ENCODE measurements at places on chromosomes 7 and 10.

DNA sequence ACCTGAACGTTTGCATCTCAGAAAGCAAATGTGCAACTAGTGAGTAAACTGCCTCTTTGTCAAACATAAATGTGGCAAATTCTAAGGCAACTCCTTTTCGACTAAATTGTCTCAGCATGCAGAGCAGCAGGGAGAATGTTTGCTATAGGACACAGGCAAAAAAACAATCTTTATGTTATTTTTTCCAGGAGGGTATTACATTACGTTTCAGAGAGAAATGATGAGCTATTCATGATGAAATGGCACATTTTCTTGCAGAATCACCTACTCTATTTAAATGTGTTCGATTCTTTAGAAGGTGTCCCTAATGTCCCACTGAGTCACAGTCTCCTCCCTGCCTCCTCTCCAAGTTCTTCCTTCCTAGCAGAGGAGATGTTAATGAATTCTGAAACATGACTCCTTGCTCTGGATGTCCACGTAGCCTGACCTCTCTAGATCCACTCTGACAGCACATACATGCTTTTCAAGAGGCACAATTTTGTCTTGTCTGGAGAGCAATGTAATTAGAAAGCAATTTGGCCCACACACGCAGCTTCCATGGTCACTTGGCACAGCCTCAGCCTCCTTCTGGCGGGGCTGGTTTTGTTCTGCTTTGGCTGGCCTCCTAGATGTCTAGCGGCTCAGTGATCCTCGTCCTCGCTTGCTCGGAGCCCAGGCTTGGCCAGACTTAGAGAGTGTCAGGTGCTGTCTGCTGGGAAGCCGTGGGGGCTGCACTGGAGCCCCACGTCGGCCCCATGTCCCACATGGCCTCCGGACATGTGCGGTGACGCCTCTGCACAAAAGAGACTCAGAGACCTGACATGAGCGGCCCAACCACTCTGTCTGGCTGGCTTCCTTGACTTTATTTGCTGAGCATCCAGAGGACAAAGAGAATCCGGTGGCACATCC, 125.7 kb upstream of the ZNF438 start:
- DNase-seq, result peak; percentile 54

DNA sequence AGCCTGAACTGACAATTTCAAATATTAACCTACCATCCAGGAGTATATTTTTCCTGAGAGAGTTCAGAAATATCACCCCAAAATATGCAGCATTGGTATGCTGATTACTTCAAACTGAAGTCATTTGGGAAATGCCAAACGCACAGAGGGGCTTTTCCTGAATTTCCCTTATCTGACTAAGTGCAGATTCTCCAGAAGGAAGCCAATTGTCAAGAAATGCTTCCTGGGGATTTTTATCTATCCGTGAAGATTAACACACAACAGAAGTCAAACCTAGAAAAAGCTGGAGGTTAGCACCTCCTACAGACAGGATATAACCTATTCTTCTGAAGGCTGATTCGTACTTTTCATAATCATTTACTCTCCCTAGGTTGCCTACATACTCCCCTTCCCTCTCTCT, 91.0 kb downstream of the AKR1D1 start:
- DNase-seq, result no peak

DNA sequence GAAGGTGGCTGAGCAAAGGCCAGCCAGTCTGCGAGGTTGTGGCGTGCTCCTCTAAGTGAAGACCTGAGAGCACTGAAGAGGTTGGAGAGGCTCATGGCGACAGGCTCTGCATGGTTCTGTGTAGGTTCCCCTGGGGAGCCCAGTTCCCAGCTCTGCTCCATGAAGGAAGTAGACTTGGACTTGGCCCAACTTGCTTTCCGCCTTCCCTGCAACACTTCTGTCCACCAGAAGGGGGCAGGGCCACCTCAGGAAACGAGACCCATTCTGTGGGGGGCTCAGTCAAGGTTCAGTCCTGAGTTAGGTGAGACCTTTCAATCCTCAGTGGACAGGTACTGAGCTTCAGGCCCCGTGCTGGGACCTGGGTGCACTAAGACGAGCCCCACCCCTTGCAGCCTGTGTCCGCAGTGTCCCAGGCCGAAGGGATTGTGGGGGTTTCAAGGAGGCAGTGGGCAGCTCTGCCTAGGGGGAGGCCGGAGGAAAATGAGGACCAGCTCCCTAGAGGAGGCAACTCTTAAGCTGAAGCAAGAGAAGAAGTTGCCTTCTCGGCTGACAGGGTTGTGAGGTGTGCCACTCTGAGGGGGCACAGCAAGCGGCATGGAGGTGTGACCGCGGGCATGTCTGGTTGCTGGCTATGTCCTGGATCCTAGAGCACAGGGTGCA, 15.0 kb upstream of the PCBD1 start:
- DNase-seq, result no peak

DNA sequence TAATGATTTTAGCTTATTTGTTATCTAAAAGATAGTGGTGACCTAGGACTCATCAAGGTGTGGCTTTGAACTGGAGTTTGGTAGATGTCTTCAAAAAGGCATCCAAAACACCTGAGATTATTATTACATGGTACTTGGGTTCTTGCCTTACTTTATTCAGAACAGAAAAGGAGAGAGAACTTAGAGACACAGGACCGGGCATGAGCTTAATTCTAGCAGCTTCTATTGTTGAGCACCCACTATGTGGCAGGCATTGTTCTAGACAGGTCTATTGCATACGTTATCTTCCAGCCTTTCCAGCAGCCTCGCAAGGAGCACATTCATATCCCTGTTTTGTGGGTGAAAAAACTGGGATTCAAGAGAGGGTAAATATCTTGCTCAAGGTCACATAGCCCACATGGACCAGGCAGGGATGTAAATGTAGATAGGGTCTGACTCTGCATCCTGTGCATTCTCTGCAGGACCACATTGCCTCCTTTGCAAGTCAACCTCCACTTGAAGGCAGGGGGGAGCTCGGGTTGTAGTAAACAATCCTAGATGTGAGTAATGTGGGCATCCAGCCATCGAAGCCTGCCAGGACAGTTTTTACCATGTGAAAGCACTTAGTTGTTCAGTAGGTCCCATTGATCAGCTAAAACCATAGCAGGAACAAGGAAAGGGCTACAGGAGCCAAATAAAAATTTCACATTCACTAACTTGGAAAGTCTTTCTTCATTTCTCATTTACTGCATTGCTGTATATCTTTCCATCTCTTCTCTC, 551.4 kb downstream of the LRMDA start:
- no peak for DNase-seq

GRCh38 chr7:44322631-44323363, 2.6 kb downstream of the CAMK2B start:
- DNase-seq, result no peak

- no peak for DNase-seq
Measured at GRCh38 chr10:90062786-90063185, 361.4 kb downstream of the KIF20B start.

- no peak for DNase-seq
Measured at GRCh38 chr10:128627811-128628210, 501.6 kb upstream of the MKI67 start.

GRCh38 chr10:116545122-116545521, 609 bp upstream of the PNLIP start:
- no peak for DNase-seq

DNA sequence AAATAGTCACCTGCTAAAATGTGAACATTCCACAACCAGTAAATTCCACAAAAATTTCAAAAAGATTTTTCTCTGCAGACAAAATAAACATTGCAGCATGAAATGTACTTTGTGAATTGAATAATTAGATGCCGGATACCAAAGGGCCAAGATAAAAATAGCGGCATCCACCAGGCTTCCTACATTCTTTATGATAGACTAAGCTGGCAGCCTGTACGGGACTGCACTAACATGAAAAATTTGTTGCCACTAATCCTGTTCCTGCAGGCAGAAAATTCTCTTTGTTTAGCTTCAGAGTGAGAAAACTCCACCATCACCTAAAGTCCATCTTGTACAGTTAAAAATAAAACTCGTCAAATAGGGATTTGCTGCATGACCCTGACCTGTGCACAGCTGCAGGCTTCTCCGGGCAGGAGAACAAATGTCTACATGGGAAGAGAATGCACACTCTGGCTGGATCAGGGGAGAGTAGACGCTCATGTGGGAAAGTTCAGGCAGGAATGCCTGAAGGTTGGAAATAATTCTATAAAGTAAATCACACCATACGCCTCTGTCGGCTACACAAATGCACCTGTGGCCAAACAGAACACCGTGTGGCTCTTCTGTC, 15.6 kb upstream of the ADO start:
- DNase-seq, result no peak

GRCh38 chr7:134741907-134742635, 37.4 kb upstream of the CALD1 start:
- DNase-seq, result peak; percentile 97

- no peak for DNase-seq
Measured at GRCh38 chr10:128035557-128035973, 90.7 kb downstream of the MKI67 start.

GRCh38 chr7:24441314-24442027, 131.8 kb upstream of the PALS2 start:
- DNase-seq, result no peak

DNA sequence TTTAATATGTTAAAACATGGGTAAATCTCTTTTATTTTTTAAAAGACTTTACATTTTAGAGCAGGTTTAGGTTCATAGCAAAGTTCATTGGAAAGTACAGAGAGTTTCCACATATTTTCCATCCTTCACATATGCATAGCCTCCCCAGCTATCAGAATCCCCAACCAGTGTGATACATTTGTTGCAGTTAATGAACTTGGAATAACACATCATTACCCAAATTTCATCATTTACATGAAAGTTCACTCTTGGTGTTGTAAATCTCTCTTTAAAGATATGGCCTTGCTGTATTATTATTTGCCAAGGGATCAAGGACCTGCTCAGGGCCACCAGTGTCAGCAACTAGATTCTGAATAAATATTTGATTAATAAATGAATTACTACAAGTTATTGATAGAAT, 263.4 kb downstream of the CDK14 start:
- no peak for DNase-seq

- DNase-seq, result no peak
Measured at GRCh38 chr10:99433378-99434020, 3.1 kb upstream of the GOT1 start.

DNA sequence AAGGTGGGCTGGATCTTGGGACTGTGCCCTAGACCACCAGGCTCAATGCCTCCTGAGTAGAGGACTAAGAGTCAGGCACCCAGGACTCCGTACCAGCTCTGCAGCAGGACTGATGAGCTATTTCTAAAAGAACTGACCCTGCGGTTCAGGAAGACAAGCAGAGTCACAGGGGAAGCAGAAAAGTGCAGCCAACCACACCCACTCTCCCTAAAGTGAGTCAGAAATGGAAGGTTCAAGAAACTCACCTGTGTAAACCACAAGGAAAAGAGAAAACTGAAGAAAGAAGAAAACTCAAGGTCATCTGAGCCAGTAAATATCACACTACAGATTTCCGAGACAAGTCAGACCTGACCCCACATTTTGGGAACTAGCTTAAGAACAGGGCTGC, 2.5 kb downstream of the PARP12 start:
- no peak for DNase-seq

DNA sequence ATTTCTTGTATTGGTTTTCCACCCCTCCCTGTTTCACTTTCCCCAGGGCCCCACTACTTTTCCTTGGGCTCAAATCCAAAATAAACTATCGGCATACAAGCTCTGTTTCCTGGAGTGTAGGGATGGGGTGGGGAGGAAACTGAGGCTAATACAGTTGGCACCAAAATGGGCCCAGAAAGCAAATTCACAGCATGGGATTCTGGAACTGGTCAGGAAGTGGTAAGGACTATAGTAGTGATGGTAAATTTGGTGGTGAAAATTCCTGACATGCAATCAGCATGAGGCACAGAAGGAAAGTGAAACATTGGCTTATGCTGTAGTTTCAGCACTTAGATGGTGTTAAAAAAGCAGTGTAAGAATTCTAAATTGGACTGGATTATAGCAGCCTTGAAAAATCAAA, 8.7 kb upstream of the SAMD9L start:
- no peak for DNase-seq

GRCh38 chr7:150428671-150429451, 21.6 kb upstream of the GIMAP8 start:
- peak; percentile 65 for DNase-seq

GRCh38 chr7:33040803-33041516, 21.6 kb downstream of the NT5C3A start:
- no peak for DNase-seq

DNA sequence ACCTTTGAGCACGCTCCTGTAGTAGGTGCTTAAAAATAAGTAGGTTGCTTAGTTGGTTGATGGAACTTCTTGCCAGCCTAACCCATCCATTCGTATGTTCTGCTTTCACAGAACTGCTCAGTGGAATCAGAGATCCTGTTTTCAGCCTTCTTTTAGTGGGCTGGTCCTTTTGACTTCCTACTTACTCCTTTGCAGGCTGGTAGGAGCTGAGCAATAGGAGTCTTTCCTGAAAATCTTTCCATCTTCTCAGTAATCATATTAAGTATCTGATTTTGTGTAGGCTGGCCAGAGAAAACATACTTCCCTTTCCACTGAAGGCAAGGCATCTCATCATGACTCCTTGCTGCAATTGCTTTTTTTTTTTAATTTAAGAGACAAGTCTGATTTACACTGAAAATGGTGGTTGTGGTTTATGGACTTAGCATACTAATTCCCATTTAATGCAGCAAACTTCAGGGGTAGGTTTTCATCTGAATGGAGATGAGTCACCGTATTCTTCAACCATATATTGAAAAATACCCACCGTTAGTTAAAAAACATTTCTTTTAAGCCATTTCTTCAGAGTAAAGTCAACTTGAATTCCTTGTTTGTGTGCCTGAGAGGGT, 208.0 kb downstream of the ZNF365 start:
- no peak for DNase-seq

GRCh38 chr7:150621376-150621775, 10.8 kb downstream of the GIMAP6 start:
- no peak for DNase-seq

- no peak for DNase-seq
Measured at GRCh38 chr7:135167365-135167917, 3.1 kb downstream of the CYREN start.

GRCh38 chr7:29253225-29253624, 58.6 kb downstream of the CHN2 start:
- DNase-seq, result no peak

DNA sequence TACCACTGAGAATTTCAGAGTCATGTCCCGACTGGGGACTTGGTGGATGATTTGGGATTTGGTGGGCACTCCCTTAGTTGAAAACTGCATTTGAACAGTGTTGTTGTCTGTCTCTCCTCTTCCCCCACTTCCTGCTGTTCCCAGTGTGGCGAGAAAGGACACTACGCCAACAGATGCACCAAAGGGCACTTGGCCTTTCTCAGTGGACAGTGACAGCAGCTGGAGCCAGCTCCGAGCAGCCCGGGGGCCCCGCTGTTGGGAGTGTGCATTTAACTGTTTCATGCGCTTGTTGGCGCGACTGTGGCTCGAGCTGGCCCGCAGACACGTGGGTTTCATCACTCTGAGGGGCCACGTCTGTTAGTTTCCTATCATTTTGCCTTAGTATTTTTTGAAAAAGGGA, 9.7 kb downstream of the ATP5MF start:
- no peak for DNase-seq
